ENCODE measurements at places on chromosomes 12 and 14. TPM values are rescaled to one million over a fixed set of nuclear protein-coding genes. Genes with fewer than 3 reads are reported as not detected.

DNA sequence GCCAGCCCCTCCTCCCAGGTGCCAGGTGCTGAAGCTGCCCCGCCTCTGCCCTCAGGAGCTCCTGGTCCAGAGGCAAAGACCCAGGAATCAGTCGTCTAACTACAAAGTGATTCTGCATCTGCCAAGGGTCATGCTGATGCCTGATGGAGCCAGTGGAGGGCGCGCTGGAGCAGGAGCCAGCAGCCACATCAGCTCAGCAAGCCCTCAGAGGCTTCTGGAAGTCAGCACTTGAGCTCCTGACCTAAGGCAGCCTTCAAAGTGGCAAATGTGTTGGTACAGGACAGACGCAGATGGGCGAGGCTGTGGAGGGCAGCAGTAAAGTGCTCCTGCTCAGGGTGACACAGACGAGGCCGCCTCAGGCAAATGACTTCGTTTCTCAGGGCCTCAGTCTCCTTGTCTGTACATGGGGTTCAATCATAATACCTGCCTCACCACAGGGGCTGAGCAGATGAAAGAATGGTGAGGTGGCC lies 10.9 kb downstream of the C12orf43 start:
- peaks cover 27% of the 10 kb centered on the region for H3K36me3 ChIP-seq
- no peaks in the 10 kb centered on the region for H3K4me1 ChIP-seq
- H3K27ac ChIP-seq, result no peak overlapping the region
- no peaks in the 10 kb centered on the region for H3K27me3 ChIP-seq

GRCh38 chr12:68432622-68433021 lies 100.5 kb upstream of the MDM1 start:
- no peaks in the 10 kb centered on the region for H3K36me3 ChIP-seq
- H3K27me3 ChIP-seq, result no peaks in the 10 kb centered on the region
- DNase-seq, result no peak

GRCh38 chr14:92473969-92474535 lies 39.5 kb upstream of the RIN3 start:
- H3K27me3 ChIP-seq, result no peaks in the 10 kb centered on the region
- no peaks in the 10 kb centered on the region for H3K36me3 ChIP-seq
- no peak overlapping the region for H3K4me3 ChIP-seq

GRCh38 chr14:23160924-23161522 lies 22.4 kb downstream of the SLC7A8 start:
- no peaks in the 10 kb centered on the region for H3K27me3 ChIP-seq
- no peak overlapping the region for H3K4me3 ChIP-seq
- peaks cover 35% of the 10 kb centered on the region for H3K36me3 ChIP-seq
- H3K4me1 ChIP-seq, result peaks cover 2% of the 10 kb centered on the region

DNA sequence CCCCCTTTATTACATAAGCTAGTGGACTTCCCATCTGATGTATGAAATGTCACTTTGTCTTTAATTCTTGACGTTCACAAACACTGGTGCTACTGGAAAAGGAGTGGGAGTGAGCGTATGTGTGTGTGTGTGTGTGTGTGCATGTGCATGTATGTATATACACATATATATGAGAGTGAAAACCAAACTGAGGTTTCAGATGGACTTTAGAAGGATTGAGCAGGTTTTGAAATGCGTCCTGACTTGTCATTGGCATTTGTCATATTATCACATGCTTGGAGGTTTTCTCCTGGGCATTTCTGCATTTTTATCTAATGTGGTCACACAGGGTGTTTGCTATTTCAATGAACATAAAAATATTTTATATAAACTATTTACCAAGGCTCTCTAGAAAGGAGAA lies 1085.9 kb downstream of the BCL11B start:
- no peak overlapping the region for H3K4me3 ChIP-seq
- no peaks in the 10 kb centered on the region for H3K36me3 ChIP-seq
- no peak for DNase-seq
- no peaks in the 10 kb centered on the region for H3K4me1 ChIP-seq
- H3K27ac ChIP-seq, result no peak overlapping the region
- peaks cover 2% of the 10 kb centered on the region for H3K27me3 ChIP-seq

DNA sequence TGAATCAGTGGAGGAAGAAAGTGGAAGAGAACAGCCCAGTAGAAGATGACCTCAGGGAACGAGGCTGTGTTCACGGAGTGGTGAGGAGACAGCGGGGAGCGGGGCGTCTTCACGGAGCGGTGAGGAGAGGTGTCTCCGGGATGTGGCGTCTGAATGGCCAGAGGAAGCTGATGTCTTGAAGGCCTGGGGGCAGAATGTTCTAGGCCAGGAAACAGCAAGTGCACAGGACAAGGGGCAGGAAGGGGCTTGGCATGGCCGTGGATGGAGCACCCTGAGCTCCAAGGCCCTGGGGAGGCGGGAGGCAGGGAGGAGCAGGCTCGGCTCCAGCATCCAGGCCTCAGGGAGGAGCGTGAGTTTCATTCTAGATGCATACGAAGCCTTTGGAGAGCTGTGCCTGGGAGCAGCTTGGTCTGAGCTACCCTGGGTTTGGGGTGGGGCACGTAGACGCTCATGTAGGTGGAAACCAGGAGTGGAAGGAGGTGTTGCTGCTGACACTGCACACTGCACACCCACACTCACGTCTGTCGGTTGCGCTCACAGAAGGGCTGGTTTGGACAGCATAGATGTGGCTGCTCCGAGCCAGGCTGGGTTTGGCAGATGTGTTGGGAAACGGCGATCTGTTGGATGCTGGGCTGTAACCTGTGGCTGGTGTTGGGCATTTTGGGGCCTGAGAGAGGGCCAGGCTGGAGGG lies 131.6 kb downstream of the ADGRD1 start:
- H3K4me3 ChIP-seq, result no peak overlapping the region
- no peaks in the 10 kb centered on the region for H3K4me1 ChIP-seq
- no peaks in the 10 kb centered on the region for H3K36me3 ChIP-seq

GRCh38 chr14:92628636-92629035 lies 115.1 kb downstream of the RIN3 start:
- H3K4me1 ChIP-seq, result peaks cover 4% of the 10 kb centered on the region

DNA sequence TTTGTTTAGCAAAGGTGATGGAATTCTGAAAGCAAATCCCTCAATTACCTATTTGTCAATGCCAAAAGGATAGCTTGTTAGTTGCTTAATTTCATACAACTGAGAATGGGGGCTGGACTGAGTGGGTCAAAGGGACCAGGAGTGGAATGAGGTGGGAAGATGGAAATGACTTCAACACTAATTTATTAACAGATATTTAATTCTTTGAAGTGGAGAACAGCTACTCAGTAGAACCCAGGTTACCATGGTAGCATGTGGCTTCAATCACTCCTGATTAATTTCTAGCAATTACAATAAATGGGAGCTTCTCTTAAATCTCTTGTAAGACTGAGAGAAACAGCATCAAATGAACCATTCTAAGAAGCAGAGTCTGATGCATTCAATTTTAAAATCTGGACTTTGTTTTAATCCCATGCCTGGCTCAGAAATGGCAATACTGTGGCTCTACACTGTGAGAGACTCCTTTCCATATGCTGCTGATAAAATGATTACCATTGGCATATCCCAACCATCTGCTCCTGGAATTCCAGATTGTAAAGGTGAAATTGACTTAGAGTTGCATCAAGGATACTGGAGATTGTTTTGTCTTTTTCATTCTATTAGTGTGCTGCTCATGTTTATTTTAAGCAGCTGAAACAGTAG lies 607.8 kb downstream of the SNAPC1 start:
- H3K27ac ChIP-seq, result no peak overlapping the region
- H3K4me1 ChIP-seq, result no peaks in the 10 kb centered on the region

DNA sequence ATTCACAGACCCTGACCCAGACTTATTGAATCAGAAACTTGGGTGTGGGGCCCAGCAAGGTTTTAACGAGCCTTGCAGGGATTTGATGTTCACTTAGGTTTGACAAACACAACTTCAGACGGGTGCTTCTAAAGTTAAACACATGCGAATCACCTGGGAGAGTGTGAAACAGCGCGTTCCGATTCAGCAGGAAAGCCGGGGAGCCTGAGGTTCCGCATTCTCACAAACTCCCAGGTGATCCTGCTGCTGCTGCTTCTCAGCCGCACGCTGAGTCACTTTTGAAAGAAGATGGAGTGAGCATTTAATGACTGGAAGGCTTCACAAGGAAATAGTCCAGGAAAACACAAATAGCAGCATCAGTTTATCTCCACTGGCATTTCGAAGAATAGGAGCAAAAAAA lies 44.2 kb upstream of the DDX11 start:
- no peaks in the 10 kb centered on the region for H3K36me3 ChIP-seq
- H3K27ac ChIP-seq, result no peak overlapping the region
- H3K4me1 ChIP-seq, result no peaks in the 10 kb centered on the region

DNA sequence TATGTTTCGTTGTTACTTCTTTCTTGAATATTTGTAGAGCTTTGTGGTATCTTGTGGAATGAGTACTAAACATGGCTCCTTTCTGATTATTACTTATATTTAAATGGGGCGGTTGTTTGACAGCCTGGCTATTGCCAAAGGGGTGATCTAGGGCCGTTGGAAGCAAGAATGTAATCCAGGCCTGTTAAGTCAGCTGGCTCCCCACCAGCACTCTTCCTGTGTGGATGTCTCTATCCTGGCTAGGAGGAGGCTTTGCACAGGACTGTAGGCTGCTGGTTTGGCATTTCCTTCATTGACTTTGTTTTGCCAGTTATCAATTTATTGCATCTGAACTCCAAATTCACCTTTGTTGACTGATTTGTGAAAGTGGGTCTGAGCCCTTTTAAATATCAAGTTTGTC lies 5.6 kb downstream of the FAM234B start:
- no peaks in the 10 kb centered on the region for H3K27me3 ChIP-seq
- no peaks in the 10 kb centered on the region for H3K4me1 ChIP-seq
- no peak for DNase-seq
- no peaks in the 10 kb centered on the region for H3K36me3 ChIP-seq

DNA sequence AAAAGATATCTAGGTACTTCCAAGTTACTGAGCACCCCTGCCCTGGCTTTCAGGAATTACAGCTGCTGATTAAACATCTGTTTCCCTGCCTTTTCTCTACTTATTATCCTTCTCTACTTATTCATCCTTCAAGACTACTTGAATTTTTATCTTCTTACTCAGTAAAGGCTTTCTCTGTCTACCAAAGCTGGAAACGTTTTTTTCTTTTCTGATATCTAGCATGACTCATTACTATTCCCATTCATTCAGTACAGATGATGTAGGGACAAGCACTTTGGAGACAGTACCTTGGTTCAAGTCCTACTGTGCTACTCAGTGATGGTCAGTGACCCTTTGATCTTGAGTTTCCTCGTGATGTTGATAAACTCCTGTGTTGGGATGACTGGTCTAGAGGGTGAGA lies 848.7 kb downstream of the NRXN3 start:
- DNase-seq, result no peak
- H3K4me3 ChIP-seq, result no peak overlapping the region
- no peaks in the 10 kb centered on the region for H3K4me1 ChIP-seq
- H3K27ac ChIP-seq, result no peak overlapping the region

DNA sequence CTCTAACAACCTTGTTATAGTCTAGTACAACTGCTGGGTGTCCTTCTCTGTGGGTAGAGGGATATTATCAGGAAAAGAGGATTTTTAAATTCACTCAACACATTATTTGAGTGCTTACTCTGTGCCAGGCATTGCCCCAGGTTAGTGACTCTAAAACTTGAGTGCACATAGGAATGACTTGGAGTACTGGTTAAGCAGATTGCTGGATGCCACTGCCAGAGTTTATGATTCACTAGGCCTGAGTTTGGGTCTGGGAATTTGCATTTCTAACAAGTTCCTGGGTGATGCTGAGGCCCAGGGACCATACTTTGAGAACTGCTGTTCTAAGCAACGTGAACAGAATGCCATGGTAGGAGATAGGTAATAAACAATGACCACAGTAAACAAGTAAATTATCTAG lies 96.6 kb downstream of the CFAP54 start:
- no peak overlapping the region for H3K4me3 ChIP-seq
- H3K4me1 ChIP-seq, result no peaks in the 10 kb centered on the region
- no peaks in the 10 kb centered on the region for H3K27me3 ChIP-seq
- peak; percentile 15 for DNase-seq

DNA sequence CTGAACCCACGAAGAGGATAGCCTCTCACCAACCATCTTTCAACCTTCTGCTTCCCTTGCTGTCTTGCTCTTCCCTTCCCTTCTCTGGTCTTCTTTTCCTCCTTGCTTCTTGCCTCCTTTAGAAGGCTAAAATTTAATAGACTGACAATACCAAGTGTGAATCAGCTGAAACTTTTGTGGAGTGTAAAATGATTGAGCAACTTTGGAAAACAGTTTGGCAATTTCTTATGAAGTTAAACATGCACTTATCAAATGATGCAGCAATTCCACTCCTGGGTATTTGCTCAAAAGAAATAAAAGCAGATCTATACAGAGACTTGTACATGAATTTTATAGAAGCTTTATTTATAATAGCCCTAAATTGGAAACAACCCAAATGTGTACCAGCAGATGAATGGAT lies 3.3 kb upstream of the KRT86 start:
- H3K36me3 ChIP-seq, result no peaks in the 10 kb centered on the region
- H3K4me1 ChIP-seq, result no peaks in the 10 kb centered on the region
- no peak overlapping the region for H3K27ac ChIP-seq
- DNase-seq, result no peak

- H3K27me3 ChIP-seq, result no peaks in the 10 kb centered on the region
- peaks cover 5% of the 10 kb centered on the region for H3K4me1 ChIP-seq
Observed at GRCh38 chr12:16763901-16764300, 157.9 kb upstream of the LMO3 start.

DNA sequence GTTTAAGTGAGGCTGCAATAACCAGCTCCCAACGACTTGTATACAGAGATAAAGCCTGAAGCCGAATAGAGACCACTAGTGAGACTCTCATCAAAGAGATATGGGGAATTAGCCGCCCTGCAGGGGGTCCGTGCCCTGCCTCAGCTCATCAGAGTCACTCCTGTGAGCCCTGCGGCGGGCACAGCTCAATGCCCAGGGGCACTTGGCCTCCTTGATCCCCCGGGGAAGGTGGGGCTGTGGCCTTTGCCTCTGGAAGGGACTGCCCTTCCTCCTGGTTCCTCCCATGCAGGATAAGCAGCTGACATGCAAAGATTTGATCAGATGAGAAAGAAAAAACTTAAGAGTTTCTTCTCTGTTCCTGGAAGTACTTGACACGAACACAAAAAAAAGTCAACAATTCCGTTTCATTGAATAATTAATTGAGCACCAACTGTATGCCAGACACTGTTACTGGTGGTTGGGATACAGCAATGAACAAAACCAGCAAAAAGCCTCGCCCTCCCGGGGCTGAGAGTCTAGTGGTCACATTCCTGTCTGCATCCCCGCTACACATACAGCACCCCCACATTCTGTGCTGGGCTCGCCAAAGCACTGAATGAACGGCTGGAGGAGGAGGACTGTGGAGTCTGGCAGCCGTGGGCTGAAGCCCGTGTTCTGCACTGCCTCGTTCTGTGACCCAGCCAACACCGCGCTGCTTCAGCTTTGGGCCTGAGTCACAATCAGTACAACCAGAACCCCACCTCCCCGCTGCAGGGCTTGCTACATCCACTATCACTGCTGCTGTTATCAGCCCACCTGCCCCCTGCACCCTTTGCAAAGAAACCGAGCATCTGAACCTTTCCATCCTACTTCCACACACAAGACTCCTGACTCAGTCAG lies 10.3 kb downstream of the TTC7B start:
- H3K4me3 ChIP-seq, result no peak overlapping the region
- H3K27ac ChIP-seq, result no peak overlapping the region
- H3K4me1 ChIP-seq, result peaks cover 5% of the 10 kb centered on the region

The BATF gene
- 7.4 TPM for total RNA-seq

The DDX11 gene
- total RNA-seq, result 26.9 TPM

The KLRB1 gene
- 3.5 TPM for total RNA-seq

All from lung (tissue), 17 donors.